ENCODE measurements at places on chromosomes 7 and 10. TPM values are rescaled to one million over a fixed set of nuclear protein-coding genes. Genes with fewer than 3 reads are reported as not detected.

GRCh38 chr7:101238226-101239182 is 902 bp upstream of the CLDN15 start:
- DNase-seq: no peak

DNA sequence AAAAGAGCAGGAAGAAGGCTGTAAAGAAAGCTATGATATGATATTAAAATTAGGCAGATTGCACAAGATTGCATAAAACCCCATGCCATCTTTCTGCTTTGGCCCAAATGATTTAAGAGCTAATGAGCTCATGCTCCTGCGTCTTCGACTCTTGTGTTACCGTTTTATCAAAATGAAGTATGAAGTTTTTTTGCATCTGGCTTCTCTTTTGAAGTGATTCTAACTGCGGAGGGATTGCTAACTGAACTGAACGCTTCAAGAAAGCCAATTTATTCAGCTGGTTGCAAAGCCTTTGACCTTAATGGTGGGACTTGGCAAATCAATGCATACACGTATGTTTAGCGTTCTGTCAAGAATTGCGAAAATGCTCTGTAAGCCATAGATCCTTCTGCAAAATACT is 282.9 kb downstream of the TWIST1 start:
- no peak for DNase-seq

GRCh38 chr7:18541871-18542212 is 46.3 kb downstream of the HDAC9 start:
- no peak for DNase-seq

- no peak for DNase-seq
Observed at GRCh38 chr7:105245398-105246114, 143.2 kb downstream of the SRPK2 start.

- peak; percentile 79 for DNase-seq
Observed at GRCh38 chr7:3922175-3922635, 621.2 kb downstream of the SDK1 start.

DNA sequence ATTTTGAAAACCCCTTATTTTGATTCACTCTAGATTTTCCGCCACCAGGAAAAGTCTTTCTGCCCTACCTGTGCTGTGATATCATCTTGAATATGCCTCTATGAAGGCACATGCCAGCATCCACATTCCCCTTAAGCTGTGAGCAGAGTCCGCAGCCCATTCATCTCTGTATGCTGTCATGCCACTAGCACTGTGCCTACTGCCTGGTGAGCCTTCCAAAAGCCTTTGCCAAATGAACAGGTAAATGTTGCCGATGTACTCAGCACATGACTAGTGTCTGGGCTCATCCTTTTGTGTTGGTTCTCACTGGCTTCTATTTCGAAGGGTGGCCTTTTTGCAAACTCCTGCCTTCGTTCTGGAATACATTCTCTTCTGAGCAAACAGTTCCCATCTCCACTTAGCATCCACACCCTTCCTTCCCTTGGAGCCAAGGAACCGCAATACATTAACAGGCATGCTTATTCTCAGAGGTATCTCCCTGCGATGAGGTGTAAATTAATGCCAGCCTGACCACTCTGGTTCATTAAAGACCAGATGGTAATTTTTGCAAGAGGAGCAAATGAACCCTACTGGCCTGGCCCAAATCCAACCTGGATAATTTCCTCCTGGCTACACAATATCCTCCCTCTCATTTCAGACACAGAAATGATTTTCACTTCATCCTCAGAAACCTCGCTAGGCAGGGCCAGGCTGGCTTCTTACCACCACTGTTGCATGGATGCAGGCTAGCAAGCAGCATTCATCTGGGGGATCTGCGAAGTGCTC is 339.7 kb upstream of the NFE2L3 start:
- no peak for DNase-seq

- no peak for DNase-seq
Observed at GRCh38 chr10:23342213-23342884, 2.2 kb downstream of the C10orf67 start.

GRCh38 chr7:26507108-26507987 is 215.7 kb downstream of the SNX10 start:
- no peak for DNase-seq

GRCh38 chr7:148838905-148839304 is 45.2 kb downstream of the EZH2 start:
- no peak for DNase-seq

- DNase-seq: no peak
Observed at GRCh38 chr7:29780346-29780745, 26.0 kb upstream of the WIPF3 start.

DNA sequence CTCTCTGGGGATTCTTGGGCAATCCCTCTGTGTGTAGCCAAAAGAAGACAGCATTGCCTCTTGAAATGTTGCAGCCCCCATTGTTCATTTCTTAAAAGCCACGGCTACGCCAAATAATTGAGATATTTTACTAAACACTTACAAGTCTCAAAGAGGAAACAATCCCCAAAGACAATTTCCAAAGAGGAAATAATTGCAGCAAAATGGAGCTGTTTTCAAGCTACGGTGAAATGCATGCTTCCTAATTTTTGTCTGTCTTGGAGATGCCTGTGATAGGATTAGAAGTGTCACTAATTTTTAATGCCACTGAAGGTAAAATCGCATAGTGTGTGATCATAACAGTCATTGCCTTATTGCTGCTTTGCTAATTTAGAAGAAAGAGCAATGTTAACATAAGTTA is 72.9 kb upstream of the NAMPT start:
- DNase-seq: no peak

- DNase-seq: no peak
Observed at GRCh38 chr10:100334762-100335161, 4.7 kb upstream of the PKD2L1 start.

DNA sequence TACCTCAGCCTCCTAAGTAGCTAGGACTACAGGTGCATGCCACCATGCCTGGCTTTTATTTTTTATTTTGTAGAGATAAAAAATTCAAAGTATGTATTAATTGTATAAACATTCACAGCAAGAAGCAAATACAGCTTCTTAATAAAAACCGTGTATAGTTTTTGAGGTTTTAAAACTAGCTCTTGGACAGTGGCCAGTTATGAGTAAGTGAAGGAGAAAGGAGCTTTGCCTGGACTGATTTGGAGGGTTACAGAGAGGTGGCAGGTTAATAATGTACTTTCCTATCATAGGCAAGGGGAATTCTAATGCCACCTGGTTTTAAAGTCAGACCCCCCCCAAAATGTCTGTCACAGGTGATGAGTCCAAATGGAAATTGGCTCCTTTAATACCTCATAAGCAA is 43.4 kb downstream of the ZNRF2 start:
- DNase-seq: peak; percentile 47

DNA sequence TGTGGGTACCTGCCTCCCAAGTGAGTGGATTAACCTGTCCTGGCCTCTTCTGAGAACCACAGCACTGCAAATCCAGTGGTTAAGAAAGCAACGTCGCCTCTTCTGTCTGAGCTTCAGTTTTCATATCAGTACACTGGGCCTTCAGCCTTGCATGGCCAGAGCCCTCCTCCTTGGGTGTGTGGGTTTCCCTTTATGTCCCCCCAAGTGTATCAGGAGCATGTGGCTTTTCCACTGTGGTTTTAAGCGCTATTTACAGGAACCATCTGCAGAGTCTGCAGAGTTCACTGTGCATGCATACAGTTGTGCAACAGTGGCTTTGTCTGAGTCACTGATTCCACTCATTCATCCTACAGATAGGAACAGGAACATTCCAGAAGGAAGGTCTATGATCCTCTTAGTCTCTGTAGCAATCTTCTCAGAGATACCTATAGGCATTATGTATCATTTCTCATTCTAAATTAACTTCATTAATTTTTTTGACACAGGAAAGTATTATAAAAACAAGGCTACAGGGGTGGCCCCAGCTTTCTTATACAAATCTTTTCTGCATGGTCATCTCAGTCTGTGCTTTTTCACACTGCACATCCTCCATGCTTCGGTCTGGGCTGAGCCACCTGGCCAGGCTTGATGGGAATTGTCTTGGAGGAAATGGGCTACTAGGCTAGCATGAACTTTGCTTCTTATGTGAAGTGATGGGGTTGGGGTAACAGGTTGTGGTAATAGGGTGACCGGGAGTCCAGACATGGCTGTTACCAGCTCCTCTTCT is 17.1 kb downstream of the MBL2 start:
- DNase-seq: peak; percentile 60

DNA sequence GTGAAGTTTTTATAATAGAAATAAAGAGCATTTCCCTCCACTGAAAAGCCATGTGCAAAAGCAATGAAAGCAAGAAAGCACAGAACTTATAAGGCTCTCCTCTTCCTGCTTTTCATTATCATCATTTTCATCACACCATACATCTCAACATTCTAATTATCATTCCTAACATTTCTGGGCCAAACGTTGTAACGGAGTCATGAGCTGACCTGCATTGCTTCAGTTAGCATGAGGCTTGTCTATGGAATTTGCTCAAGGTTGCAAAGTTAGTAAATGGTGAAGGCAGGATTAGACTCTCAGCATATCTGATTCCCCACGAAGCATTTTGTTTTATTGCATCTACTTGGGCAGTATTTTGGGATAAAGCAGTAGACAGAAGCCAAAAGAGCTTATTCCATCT is 11.4 kb downstream of the SCIN start:
- no peak for DNase-seq

DNA sequence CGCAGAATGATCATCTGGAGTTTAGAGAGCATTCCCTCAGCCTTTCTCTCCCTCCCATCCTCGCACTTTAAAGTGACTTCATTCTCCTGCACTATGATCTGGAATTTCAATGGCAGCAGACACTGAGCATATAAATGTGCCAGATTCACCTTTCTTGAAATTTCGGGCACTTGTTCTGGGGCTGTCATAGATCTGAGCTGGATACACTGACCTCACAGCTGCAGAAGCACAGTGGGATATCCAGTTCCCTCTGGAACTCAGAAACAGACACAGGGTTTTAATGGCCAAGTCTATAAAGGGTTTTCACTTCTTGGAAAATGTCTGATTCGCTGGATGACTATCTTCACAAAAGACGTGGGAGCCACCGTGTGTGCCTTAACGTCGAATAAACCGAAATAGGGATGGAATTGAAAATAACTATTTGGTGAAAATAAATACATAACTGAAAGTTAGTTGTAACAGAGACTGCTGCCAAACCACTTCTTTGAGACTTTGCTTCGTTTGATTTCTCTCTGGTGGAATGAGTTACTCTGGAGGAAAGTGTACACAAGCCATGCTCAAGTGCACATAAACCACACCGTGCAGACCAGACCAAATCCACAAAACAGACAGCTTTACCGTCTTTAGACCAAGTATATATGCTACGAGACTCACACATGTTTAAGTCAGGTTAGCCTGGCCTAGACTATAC is 126.1 kb downstream of the SVIL start:
- no peak for DNase-seq

DNA sequence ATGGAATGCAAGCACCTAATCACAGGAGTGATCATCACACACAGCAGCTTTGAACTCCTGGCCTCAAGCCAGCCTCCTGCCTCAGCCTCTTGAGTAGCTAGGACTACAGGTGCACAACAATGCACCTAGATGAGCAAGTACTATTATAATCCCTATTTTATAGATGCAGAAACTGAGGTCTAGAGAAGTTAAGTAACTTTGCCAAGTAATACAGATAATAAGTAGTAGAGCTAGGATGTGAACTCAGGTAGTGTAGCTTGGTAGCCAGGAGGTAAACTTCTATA is 33.7 kb downstream of the DNAJC12 start:
- no peak for DNase-seq

- DNase-seq: peak; percentile 57
Observed at GRCh38 chr10:48522011-48522765, 82.7 kb downstream of the ARHGAP22 start.

- no peak for DNase-seq
Observed at GRCh38 chr10:102327002-102327401, 68.5 kb upstream of the NFKB2 start.

DNA sequence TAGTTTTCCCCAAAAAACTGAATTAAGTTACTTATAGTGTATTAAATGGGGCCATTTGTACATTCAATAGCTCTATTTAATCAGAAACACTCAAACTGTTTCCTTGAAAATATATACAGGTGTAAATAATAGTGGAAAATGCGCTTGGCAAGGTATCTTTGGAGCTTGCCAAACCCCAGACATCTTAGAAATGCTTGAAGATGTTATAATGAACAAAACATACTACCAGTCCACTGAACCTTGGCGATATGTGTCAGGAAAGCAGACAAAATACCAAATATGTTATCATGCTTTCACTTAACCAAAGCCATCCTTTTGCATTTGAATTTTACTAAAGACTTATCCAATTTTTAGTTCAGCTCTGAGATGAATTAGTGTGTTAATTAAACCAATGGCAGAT is 352.7 kb upstream of the SEMA3A start:
- DNase-seq: no peak

DNA sequence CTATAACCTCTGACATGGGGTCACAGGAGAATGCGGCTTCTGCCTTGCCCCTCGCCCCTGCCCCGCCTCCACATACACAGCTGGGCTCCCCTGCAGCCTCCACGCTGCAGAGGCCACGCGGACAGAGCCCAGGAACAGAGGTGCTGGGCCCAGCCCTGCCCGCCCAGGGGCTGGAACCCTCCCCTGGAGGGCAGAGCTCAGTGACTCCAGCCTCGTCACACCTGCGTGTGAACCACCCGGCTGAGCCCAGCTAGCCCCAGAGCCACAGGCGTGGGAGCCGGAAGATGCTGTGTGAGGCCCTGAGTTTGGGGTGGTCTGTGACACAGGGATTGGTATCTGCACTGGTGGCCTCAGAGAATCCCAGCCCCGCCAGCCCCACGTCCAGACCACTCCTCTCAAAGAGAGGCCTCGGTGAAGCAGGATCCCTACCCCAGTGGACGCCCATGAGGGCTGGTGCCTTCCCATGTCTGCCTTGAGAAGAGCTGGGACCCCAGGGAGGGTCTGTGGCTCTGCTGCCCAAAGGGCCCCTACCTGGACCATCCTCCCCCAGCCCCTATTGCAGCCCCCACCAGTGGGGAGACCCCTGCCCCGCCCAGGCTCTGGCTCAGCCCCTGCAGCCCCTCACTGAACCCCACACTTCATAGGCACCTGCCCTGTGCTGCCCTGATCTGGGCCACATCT is 8.1 kb upstream of the ADAP1 start:
- DNase-seq: no peak

- DNase-seq: no peak
Observed at GRCh38 chr10:125881192-125881591, at the start of gene DHX32. Gene DHX32, minus strand, starts transcription at chr10:125881292. Its CDS starts 468 bp downstream, at chr10:125880824.

The CPN1 gene
- not detected for total RNA-seq

The FAM20C gene
- total RNA-seq: 312 TPM

The NODAL gene
- total RNA-seq: not detected

The FBXO24 gene
- total RNA-seq: 0.49 TPM

The MMP21 gene
- not detected for total RNA-seq

The CYP3A4 gene
- total RNA-seq: not detected

The CYREN gene
- total RNA-seq: 54.7 TPM

The OR2A1 gene
- total RNA-seq: 0.20 TPM

The NXPH1 gene
- not detected for total RNA-seq

The SLC13A1 gene
- not detected for total RNA-seq

The PTPRZ1 gene
- 4.6 TPM for total RNA-seq

The ITPRID1 gene
- not detected for total RNA-seq

The CALCR gene
- total RNA-seq: not detected

The FKBP6 gene
- total RNA-seq: not detected

The COL1A2 gene
- 1,652 TPM for total RNA-seq

All from RPMI7951 (cell line).